ENCODE measurements at places on chromosomes 11 and 22.

DNA sequence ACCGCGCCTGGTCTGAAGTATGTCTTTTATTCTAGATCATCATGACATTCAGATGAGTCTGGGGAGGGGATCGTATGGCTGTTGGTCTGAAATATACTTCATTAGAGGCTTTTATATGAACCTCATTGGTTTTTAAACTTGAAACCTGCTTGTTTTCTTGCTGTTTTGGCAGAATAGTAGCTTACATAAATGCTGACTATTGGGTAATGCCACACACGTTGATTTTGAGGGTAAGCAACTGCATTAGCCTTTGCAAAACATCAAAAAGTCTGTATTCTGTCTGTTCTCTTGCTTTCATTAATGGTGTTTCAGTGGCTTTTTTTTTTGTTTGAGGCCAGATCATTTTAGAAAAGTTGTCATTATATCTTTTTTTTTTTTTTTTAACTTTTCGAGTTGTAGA lies 14.2 kb downstream of the PPME1 start:
- DNase-seq, result no peak

GRCh38 chr11:102662607-102663006 lies 37.5 kb upstream of the MMP20 start:
- no peak for DNase-seq

GRCh38 chr11:124865902-124866851 lies 945 bp downstream of the ROBO3 start:
- peak; percentile 36 for DNase-seq

- DNase-seq, result no peak
These were observed 5.2 kb upstream of the PRR33 start for GRCh38 chr11:1896923-1897322.

DNA sequence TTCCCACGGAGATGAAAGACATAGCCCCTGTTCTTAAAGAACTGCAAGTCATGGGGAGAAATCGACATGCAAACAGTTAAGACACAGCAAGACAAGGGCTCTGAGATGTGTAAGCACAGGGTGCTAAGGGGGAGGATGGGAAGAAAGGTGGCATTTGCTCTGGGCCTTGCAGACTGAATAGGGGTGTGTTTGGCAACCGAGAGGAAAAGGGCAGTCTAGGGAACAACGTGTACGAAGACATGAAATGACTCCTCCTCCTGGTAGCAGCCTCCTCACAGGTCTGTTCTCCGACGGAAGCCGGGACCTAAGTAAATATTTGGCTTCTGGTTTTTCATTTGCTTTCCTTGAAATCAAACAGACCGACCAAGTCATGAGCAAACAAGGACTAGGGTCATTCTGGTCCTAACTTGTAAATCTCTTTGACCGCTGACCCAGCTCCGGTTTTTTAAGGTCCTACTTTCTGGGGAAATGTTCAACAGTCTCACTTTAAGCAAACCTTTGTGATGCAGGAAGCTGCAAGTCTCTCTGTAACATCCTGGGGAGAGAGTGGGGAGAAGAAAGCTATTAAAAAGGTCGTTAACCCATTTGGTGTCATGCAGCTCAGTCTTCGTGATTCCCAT lies 19.7 kb downstream of the NNMT start:
- DNase-seq, result no peak

DNA sequence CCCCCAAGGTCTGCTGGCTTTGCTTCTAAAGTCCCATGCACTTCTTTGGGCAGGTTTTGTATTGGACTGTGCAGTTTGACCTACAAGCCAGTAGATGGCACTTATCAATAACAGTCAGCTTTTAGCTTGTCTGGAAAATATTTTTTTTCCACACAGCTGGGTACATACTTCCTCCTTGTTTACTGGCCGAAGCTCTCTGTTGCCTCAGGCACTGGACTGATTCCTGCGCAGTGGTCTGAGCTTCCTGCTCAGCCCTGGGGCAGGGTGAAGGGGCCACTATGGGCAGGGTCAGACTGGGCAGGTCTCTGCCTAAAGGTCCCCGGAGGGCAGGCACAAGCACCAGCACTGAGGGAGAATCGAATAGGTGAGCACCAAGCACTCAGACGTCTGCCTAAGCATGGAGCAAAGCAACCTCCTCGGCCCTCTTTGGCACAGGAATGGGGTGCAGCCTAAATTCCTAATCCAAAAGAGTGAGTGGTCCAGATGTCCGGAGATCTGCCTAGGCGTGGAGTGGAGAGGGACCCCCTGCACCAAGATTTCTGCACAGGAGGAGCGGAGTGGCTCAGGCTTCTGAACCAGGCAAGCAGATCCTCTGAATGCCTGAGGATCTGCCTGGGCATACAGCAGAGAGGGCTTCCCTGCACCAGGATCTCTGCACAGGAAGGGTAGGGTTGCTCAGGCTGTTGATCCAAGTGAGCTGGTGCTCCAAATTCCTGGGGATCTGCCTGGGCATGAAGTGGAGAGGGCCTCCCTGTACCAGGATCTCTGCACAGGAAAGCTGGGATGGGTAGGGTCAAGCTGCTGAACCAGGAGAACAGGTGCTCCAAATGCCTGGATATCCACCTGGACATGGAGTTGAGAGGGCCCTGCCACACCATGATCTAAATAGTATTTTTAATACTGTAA lies 105.9 kb upstream of the C11orf58 start:
- DNase-seq, result no peak

- no peak for DNase-seq
These were observed 1.3 kb upstream of the WNT7B start for GRCh38 chr22:45978275-45978713.

GRCh38 chr11:134370526-134371435 lies 39.0 kb downstream of the GLB1L2 start:
- no peak for DNase-seq

DNA sequence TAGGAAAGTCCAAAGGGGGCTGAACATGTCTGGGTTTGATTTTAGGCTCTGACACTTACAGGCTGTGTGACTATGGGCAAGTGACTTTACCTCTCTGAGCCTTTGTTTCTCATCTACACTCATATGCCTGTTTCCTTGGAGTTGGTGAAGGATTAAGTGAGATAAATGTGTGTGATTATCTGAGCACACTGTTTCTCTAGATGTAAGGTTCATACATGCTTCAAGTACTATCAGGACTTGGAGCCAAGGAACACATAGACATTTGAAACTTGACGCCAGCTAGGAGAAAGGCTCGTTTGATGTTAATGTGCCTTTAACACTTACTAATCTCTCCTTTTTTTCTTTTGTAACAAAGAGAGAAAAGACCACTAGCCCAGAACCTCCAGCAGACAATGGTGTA lies 9.7 kb downstream of the CRYBB1 start:
- no peak for DNase-seq

- DNase-seq, result no peak
These were observed 104.8 kb downstream of the ZNF280B start for GRCh38 chr22:22403771-22404170.

- no peak for DNase-seq
These were observed 11.5 kb downstream of the CBX6 start for GRCh38 chr22:38860283-38861169.

- DNase-seq, result no peak
These were observed 23.1 kb upstream of the PHLDA2 start for GRCh38 chr11:2952290-2952689.

GRCh38 chr22:44437216-44438055 lies 60.6 kb downstream of the RTL6 start:
- DNase-seq, result no peak

DNA sequence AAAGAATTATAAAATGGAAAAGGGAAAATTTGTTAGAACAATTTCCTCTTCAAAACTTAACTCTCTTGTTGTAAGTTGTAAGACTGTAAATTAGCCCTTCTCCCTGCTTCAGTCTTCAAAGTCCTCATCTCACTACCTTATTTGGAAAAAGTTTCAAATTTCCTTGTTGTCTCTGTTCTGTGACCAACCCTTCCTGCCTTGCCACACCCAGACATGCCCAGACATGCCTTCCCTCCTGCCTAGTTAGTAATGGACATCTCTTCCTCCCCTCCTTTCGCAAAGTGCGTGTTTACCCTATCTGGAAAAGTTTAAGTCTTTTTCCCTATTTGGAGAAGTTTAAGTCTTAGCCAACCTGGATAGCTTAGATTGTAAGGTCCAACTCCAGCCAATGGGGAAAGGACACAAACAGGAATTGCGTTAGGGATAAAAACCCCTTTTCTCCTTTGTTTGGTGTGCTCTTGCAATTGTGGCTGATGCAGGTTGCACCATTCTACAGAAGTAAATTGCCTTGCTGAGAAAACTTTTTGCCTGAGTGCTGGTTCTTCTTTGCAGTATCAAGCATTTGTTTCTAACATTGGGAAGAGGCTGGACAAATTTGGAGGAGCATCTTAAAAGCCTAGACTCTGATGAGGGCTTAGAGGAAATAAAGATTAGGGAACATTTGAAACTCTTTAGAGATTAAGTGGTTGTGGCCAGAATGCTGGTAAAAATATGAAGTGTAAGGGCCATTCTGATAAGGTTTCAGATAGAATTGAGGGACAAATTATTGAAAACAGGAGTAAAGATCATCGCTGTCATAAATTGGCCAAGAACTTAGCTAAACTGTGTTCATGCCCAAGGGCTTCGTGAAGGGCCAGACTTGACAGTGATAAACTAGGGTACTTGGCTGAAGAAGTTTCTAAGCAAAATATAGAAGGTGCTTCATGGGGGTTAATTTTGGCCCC lies 15.4 kb downstream of the OR52K2 start:
- DNase-seq, result no peak

DNA sequence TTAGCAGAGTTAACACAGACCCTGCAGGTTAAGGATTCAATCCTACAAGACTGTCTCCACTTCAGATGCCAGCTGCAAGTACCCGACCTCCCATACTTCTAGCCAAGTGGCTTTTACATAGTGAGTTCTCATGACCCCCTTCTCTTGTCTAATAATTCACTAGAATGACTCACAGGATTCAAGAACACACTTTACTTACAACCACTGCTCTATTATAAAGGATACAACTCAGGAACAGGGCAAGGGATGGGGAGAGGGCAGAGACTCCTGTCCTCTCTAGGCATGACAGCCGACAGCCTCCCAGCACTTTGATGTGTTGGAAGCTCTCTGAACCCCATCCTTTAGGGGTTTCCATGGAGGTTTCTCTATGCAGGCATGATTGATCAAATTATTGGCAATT lies 60.0 kb downstream of the MYO18B start:
- no peak for DNase-seq

- DNase-seq, result no peak
These were observed 112.0 kb upstream of the ARHGAP42 start for GRCh38 chr11:100574894-100575769.

- no peak for DNase-seq
These were observed 8.9 kb downstream of the KCNK7 start for GRCh38 chr11:65586676-65587075.

DNA sequence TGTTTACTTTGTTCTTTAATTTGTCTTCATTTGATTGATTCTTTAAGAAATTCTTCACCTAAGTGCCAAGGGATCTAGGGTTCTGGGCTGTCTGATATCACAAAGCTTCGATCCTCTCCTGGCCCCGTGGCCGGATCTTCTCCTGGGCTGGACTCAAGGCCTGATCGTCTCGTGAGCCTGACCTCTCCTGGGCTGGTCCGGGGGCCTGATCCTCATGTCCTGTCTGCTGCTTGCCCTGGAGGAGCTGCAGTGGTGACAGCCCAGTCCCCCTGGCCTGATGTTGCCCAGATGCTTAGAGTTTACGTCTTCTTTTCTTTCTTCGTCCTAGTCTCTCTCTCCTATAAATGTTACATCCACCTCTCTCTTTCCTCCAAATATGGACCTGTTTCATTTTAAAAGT lies 3.3 kb downstream of the NADSYN1 start:
- no peak for DNase-seq

DNA sequence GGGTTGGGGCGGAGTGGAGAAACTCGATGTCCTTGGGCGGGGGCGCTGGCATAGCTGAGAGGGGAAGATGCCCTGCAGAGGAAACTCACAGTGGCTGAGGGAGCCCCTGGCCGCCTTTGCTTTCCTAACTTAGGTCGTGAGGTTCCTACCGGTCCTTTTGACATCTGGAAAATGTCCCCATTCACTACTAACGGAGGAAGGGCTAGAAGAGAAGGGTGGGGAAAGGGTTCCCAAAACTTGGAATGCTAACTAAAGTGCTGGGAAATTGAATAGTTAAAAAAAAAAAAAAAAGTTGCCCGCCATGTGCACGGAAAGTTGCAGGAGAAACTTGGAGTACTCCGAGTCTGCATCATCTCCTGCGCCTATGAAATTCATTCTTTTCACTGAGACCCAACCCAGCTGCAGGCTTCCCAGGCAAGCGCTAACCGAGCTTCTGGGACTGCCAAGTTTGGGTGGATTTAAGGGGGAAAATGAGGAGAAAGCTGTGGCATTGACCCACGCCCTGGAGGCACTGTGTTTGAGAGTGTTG lies 796 bp downstream of the TIMP3 start:
- DNase-seq, result no peak

DNA sequence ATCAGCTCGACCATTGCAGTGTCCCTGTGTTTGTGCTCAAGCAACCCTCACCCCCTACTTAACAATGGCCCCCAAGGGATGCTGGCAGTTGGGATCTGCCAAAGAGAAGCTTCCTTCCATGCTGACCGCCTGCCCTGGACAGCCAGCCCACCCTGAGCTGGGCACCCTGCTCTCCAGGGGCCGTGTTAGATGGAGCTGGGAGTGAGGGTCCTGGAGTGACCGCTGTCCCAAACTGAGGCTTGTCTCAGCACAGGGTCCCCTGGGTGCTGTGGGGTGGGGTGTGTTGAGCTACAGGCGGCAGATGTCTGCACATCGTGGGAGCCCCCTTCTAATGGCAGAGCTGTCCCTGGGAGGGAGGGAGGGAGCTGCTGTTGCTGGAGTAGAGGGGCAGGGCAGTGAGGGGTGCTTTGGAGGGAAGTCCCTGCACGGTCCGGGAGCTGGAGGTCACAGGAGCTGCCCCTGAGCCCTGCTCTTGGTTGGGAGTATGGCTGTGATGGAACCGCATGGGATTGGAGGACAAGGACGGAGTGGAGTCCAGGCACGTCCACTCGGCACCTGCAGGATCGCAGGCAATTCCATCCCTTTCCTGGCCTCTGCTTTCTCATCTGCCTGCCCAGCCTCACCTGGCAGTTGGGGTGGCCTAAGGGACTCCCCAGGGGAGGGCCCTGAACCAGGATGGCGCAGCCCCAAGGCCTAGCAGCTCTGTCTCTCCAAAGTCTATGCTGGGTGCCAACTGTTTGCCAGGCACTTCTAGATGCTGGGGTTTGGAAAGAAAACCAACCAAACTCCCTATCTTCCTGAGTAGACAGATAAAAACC lies 126.3 kb downstream of the ARHGAP8 start:
- DNase-seq, result no peak

DNA sequence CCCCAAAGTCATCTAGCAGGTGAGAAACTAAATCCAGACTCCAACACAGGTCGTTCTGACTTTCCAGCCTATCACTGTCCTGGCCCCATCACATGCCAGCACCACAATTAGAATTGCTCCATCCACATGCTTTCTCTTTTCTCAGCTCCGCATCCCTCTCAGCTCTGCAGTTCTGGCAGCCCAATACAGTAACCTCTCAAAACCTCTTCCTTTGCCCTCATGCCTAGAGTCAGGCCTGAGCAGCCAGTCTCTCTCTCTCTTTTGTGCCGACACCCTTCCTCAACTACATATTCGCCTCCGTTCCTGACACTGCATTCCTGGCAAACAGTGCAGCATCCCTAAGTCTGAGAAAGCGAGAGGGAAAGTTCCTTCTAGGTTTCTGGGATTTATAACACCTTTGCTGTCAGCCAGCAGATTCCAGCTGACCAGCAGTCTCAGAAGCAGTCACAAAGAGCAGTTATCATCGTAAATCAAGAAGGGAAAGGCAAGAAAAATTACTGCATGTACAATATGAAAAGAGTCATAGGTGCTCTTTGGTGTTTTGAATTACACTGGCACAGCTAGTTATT lies 258.0 kb downstream of the FAT3 start:
- DNase-seq, result no peak

- no peak for DNase-seq
These were observed 109.8 kb downstream of the ZBTB16 start for GRCh38 chr11:114169321-114169749.
